ENCODE measurements at places on chromosomes 6 and 20. TPM values are rescaled to one million over a fixed set of nuclear protein-coding genes. Genes with fewer than 3 reads are reported as not detected.

The SIRPD gene
- total RNA-seq = not detected

The NMBR gene
- not detected for total RNA-seq

The LZTS3 gene
- 7.5 TPM for total RNA-seq

The BCAS1 gene
- 1.4 TPM for total RNA-seq

The MCM8 gene
- total RNA-seq = 56.4 TPM

The SLC22A3 gene
- total RNA-seq = not detected

The POU5F1 gene
- not detected for total RNA-seq

The NANP gene
- total RNA-seq = 15.9 TPM

The MLIP gene
- 0.74 TPM for total RNA-seq

The NR2E1 gene
- total RNA-seq = not detected

The FAXC gene
- total RNA-seq = 7.8 TPM

The XKR7 gene
- total RNA-seq = 0.04 TPM

The DLL1 gene
- 1.2 TPM for total RNA-seq

The LINC00237 gene
- total RNA-seq = not detected

The CRYBG1 gene
- 2.9 TPM for total RNA-seq

The MAP7 gene
- not detected for total RNA-seq

The CALHM4 gene
- total RNA-seq = not detected

The COL20A1 gene
- not detected for total RNA-seq

The C4B gene
- total RNA-seq = 2.3 TPM

The SMIM8 gene
- total RNA-seq = 18.8 TPM

The VSTM2L gene
- 23.3 TPM for total RNA-seq

The RPS6KA2 gene
- 37.8 TPM for total RNA-seq

All from A673 (cell line).